B cell (primary cell): ENCODE measurements at places on chromosomes 4 and X.
A peak's percentile ranks its signal among the peaks of the same experiment; 100 is the strongest.

DNA sequence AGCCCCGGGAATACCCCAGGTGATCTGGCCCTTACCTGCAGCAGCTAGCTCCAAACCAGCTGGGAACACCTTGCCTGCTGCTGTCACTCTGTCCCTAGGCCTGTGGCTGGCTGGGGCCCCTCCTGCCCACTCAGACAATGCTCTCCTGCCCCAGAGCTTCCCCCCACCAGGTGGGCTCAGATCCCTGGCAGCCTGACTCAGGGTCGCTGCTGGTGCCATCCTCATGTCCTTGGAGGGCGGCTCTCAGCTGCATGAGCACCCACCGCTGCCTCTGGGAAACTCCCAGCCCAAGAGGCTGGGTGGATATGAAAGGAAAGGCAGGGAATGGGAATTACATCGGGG lies 15.8 kb downstream of the C4orf50 start:
- DNase-seq, result no peak

DNA sequence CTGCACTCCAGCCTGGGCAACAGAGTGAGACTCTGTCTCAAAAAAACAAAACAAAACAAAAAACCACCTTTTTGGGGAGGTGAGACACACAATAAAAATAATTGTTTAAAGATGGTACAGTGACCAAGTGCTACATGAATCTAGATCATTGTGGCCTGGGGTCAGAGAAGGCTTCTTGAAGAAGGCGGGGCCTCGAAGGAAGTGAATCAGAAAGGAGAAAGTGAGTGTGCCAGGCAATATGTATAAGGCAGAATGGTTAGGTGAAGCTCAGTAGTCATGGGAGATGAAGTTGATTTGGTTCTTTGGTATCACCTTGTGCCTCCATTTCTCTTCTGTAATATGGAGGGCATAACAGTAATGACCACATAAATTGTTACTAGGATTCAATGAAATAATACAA lies 58.9 kb downstream of the DOCK11 start:
- DNase-seq, result no peak

DNA sequence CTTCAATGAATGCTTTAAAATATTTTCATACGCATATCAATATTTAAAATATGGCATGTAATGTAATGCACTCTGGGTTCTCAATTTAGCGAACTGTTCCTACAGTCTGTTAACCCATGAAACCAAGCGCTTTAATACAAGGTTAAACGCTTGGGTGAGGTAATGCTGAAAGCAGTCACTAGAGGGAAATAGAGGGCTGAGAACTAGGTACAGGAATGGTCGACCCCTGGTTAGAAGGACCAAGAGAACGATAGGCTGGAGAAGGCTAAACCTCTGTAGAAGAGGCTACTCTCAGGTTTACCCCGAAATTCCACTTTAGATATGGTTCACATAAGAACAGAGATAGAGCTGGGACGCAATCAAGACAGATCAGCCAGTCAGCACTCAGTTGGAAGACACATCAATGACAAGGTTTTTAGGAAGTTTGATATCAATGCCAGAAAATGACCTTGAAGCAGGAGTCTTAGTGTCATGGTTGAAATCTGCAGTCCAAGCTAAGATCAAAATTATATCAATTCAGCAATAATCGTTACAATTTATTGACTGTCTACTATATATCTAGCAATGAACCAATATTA lies 26.9 kb downstream of the ARSJ start:
- DNase-seq, result peak; percentile 38

DNA sequence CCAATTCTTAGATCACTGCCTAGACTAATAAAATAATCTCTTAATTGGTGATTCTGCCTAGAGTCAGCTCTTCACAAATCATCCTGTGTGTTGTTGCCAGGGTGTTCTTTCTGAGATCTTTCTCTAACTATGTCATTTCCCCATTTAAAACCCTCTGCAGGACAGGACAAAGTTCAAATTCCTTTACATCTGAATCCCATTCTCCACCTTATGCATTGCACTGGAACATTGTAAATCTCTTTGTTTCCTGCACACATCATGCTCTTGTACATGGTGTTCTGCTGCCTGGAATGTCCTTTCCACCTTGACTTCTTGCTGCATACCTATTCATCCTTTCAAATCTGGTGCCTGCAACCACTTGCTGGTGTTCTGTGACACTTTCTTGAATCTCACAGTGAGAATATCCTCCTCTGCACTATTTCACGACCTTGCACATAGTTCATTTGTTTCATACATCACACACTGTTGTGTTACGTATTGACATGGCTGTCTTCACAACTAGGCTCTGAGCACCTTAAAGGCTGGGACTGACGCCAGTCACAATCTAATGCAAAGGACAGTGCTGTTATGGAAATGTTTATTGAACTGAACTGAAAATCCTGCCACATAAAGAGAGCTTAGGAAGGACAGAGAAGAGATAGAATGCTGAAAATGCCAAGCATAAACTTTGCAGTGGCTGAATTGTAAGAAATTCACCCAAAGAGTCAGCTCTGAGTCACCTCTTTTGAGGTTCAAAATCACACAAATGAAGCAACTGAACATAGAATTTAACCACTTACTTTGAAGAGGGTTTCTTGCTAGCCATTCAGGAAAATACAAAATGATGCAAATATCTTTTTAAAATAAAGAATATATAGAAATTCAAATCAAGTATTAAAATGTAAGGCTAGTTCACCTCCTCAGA lies 26.4 kb upstream of the SMIM14 start:
- DNase-seq, result no peak

GRCh38 chr4:116438981-116439729 lies 646.2 kb downstream of the TRAM1L1 start:
- no peak for DNase-seq

DNA sequence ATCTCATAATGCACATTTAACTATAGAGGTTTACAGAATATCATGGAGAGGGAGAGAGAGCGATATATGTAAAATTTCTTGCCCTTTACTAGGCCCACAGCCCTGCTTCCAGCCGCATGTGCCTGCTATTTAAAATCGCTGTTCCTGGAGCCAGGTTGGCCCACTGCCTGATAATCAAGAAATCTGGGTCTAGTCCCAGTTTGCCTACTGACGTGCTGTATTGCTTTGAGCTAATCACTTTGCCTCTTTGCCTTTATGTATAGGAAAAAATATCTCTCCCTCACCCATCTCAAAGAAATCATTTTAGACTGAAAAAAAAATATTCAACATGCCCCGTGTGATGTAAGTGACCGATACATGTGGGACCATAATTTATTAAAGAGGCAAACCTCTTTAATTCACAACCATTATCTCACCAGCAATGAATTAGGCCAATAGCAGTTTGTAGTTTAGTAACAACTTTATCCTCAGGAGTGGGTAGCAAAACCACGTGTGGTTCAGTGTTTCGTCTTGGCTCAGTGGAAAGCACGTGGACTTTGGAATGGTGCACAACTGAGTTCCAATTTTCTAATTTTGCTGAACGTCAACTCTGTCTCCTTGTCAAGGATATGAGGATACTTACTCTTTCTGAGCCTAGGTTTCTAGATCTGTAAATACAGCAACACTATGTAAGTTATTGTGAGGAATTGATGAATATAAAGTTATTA lies 62.6 kb downstream of the GRXCR1 start:
- DNase-seq, result no peak

GRCh38 chrX:1658071-1658491 lies 43.2 kb downstream of the ASMT start:
- DNase-seq, result no peak

GRCh38 chrX:7904562-7904961 lies 22.7 kb downstream of the PNPLA4 start:
- DNase-seq, result no peak

GRCh38 chr4:158788516-158788915 lies 19.7 kb downstream of the FNIP2 start:
- no peak for DNase-seq
